GM12892 (cell line): ENCODE measurements at places on chromosomes 5 and 9.

DNA sequence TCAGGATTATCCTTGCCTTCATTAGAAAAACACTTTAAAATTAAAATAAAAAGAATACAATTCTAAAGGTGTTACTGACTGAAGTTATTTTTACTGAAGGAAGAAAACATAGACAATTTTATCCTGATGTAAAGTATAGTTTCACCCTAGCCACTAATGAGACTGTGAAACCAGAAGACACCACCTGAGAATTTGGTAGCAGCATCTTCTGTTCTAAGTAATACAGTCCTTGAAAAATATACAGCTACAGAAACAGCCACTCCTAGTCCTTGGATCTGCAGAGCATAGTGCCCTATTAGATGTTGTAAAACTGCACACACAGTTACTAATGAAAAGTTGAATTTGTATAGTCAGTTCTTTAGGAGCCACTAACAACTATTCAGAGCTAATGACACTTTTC lies 377.7 kb downstream of the PRR16 start:
- no peak for DNase-seq

DNA sequence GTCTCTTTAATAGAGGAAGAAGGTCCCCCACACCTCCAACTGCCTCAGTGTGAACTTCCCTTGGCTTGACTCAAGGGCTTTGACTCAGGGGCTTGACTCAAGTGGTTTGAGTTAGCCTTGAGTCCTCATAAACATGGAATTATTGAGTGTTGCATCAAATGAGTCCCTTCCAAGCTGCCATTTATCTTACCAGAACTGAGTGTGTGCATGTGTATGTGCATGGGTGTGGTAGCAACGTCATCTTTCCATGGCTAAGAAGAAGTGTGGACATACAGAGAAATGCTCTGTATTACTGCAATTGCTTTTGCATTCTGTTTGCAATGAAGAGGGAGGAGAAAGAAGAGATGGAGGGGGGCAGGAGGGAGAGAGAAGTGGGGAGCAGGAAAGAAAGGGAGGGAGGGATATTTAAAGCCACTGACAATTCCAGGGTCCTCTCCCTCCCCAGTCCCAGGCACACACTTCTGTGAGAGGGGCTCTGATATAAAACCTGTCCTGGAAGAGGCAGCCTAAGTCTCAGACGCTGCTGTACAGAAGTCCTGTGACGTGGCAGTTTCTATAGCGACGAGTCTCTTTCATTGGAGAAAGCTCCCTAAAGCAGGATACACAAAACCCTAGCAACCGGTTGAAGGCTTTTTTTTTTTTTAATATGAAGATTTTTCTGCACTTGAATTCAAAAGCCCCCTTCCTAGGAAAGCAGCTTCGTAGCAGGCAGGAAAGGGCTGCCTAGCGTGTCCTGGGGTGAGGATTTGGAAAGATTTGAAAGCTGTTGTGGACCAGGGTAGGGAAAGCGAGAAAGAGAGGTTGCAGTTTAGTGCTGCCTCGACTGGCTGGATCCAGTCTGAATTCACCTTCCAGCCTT lies 93.3 kb upstream of the MAP1B start:
- DNase-seq = no peak

GRCh38 chr9:134598884-134599245 lies 42.7 kb upstream of the COL5A1 start:
- no peak for DNase-seq

GRCh38 chr9:4967523-4967922 lies 17.5 kb upstream of the JAK2 start:
- no peak for DNase-seq

- no peak for DNase-seq
Observed at GRCh38 chr9:134073500-134073899, 5.7 kb upstream of the BRD3 start.

GRCh38 chr5:95731571-95732554 lies 727 bp downstream of the RHOBTB3 start:
- no peak for DNase-seq

DNA sequence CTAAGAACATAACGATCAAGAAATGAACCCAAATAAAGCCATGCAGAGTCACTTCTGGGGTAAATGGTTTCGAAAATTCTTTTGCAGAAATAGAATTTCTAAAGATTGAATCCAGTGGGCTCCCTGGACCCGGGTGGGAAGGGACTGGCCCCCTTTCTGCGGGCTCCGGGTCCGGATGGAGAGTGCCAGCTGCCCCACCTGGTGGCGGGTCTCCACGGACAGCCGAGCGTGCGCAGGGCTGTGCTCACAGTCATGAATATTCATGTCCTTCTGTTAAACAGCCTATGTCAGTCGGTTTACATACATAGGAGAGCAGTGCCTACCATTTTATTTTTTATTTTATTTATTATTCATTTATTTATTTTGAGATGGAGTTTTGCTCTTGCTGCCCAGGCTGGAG lies 4.7 kb upstream of the PPP1R26 start:
- DNase-seq = peak; percentile 41

- no peak for DNase-seq
Observed at GRCh38 chr5:9972059-9972458, 277.6 kb downstream of the ATPSCKMT start.

GRCh38 chr5:56812110-56812509 lies 3.2 kb upstream of the MAP3K1 start:
- no peak for DNase-seq

- no peak for DNase-seq
Observed at GRCh38 chr9:120413121-120414048, 166.6 kb downstream of the CDK5RAP2 start.

DNA sequence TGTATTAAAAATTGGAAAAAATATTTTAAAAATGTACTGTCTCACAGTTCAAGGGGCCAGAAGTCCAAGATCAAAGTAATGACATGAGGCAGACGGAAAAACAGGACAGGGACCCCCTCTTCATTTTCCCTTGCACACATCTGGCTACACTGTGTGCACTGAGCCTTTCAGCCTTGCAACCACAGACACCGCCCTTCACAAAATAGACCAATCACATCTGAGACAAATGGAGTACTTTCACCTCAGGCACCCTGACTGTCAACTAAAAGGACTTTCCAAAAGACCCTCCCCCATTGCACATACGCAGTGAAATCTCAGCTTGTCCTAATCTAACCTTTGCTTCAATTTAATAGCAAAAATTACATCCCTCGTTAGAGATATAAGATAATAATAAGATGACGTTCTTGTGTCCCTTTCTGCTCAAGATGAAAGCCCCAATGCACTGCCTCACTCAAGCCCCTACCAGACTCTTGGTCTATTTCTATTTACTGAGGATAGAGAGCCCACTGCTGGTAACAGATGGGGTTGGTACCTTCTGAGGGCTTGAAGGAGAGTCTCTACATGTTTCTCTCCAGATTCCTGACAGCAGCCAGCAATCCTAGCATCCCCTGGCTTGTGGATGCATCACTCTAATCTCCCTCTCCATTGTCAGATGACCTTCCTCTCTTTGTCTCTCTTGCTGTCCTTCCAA lies 514.8 kb upstream of the ADAMTS16 start:
- DNase-seq = no peak

GRCh38 chr9:72043576-72043975 lies 16.8 kb downstream of the C9orf57 start:
- no peak for DNase-seq

GRCh38 chr5:127031863-127032232 lies 1.5 kb upstream of the MARCHF3 start:
- DNase-seq = no peak

DNA sequence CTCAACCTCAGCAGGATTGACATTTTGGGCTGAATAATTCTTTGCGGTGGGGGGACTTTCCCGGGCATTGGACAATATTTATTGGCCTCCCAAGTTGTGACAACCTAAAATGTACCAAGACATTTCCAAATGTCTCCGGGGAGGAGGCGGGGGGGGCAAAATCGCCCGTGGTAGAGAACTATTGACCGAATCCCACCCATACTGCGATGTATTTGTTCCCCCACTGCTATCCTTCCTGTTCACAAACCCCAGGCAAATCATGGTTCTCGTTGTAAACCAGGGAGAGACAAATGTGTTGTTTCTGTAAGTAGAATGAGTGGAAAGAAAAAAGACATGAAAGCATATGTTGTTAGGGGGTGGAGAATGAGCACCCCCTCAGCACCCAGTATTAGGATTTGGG lies 141.9 kb downstream of the PSAT1 start:
- no peak for DNase-seq

- no peak for DNase-seq
Observed at GRCh38 chr5:131671994-131672655, 37.1 kb upstream of the RAPGEF6 start.

DNA sequence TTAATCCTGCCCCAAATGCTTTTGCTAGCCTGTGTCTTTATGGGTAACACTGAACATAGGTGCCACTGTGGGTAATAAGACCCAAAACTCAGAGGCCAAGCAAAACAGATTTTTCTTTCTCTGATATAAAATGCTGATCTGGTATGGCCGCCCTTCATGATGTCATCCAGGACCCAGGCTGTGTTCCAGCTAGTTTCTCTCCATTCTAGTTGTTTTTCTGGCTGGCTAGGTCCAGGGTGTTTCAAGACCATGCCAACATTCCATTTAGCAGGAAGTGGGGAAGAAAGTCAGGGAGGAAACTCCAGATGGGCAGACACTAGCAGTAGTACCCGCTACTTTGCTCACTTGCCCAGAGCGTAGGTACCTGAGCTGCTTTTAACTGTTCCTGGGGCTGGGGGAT lies 183.9 kb upstream of the OTULINL start:
- no peak for DNase-seq

DNA sequence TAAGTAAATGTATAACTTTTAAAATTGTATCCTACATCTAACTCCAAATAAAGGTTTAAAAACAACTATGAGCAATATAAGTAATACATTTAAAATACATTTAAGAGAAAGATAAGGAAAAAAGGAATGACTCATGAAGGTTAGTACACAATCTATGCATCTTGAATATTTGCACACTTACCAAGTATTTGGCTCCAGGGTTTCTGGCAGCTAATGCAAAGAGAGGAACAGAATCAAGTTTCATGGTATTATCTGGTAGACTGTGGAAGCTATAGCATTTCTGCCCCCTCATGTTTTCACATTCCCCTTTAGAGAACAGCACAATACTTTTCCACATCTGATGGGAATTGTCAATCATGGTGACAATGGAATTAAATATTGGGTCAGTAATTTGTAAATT lies 132.1 kb downstream of the COX7C start:
- no peak for DNase-seq

DNA sequence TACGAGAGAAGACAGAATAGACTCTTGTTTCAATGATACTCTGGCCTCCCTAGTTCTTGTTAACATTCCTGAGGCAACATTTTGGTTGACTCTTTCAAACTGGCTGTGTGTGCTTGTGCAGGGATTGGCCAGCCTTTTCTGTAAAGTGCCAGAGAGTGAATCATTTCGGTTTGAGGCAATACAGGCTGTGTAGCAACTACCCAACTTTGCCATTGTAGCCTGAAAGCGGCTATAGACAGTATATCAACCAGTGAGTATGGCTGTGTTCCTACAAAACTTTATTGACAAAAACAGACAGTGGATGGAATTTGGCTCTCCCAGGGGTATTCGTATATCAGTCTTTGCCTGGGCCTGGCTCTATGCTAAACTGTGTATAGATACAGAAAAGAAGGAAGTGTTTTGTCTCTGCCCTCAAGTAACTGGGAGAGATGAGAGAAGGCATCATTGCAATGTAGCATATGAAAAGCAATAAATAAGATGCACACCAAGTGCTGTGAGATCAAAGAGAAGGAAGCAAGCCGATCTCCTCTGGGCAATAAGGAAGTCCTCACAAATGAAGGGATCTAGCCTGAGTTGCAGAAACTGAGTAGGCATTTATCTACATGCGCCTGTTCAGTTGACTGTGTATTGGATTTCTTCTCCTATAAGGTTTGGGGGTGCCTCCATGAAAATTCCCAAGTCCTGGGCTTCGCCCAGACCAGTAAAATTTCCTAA lies 568.0 kb upstream of the KLF4 start:
- no peak for DNase-seq

DNA sequence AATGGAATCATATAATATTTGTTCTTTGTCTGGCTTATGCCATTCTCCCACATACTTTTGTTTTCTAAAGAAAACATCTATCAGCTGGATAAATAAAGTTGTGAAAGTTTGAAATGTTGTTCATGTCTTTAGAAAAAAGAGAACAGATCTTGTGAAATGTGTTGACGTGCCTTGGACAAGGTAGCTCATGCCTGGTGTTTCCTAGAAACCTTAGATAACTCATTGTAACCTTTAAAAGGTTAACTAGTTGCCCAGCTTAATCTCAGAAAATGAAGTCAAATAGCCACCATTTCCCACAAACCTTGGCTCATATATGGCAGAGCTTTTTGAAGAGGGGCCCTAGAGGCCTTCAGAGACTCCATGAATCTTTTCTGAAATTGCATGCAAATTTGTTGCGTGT lies 15.3 kb downstream of the CDO1 start:
- DNase-seq = no peak

- DNase-seq = peak; percentile 49
Observed at GRCh38 chr9:112809351-112809848, 58.8 kb downstream of the SNX30 start.

DNA sequence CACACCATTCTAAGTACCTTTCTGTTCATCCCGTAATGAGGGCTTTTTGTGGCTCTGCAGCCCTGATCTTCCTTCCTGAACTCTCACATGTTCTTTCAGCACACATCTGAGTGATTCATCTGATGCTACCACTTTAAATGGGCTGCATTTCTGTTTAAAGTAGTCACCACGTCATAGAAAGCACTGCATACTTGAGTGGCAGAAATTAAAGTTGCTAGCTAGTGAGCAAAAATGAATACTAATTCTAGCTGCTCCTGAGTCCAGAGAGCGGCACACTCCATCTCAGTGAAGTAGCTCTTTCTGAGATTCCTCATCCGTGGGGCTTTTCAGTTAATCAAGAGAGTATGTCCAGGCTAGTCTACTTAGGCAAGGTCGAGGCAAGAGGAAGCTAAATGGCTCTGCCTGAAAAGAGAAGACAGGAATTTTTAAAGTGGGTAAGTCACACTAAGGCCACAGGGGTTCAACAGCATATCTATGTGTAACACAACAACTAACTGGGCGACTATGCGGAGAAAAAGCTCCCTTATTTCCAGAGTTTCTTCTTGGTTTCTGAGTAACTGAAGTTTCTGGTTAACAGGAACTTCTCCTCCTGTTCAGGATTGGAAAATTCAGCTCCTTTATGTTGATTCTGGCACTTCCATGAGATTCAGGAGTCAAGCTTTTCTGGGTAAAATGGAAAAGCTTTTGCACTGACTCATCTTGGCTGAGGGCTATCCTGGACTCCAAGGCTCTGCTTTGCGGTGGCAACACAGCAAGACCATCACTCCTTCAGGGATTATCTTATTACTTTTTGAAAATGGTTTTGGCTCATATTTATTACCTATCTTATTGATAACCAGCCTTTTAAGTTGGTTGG lies 109.5 kb downstream of the TAF11L14 start:
- DNase-seq = no peak

- DNase-seq = no peak
Observed at GRCh38 chr9:112811518-112811917, 61.0 kb downstream of the SNX30 start.
